ENCODE measurements at places on chromosomes 11 and 22.

DNA sequence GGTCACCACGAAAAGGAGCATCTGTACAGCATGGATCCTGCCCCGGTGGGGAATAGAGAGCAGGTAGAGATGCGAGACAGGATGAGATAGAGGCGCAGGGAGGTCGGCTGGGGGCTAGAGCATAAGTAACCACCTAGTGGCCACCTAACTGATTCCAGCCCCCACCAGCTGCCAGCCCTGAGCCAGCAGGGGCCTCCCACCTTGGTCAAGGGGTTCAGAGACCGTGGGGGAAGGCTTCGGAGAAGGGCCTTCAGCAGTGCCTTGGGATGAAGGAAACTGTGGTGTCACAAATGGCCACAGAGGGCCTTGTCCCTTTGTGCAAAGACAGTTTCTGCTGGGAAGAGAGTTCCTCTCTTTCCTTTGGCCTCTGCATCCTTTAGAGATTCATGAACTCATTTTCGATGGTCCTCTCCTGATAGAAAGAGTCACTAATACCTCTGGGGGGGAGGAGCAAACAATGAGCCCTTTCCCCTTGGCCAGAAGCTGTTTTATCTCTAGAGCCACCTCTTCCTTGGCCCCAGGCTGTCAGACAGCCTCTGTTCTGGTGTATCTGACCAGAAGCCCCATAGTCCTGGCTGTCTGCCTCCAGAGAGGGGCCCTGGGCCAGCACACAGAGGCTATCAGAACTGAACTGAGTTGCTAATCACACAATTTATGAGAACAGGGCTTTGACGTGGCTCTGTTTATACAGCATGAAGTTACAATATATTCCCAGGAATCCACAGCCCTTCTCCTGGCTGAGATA lies 146.0 kb downstream of the PARVA start:
- no peak for DNase-seq

DNA sequence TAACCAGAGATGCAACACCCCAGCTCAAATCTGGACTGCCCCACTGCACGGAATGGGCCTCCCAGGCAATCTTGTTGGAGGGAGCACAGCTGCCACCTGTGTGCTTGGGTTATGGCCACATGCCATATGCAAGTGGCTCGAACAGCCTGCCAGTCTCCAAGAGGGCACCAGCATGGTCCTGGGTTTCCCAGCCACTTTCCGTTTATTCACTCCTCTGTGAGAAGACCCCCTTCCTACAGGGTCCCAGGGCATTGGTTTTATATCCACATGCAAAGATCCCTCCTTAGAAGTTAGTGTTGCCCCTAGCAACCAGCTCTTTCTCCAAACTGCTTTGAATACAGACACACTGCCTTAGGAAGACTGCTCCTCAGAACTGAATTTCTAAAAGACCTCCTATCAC lies 487.8 kb downstream of the BUD13 start:
- no peak for DNase-seq

DNA sequence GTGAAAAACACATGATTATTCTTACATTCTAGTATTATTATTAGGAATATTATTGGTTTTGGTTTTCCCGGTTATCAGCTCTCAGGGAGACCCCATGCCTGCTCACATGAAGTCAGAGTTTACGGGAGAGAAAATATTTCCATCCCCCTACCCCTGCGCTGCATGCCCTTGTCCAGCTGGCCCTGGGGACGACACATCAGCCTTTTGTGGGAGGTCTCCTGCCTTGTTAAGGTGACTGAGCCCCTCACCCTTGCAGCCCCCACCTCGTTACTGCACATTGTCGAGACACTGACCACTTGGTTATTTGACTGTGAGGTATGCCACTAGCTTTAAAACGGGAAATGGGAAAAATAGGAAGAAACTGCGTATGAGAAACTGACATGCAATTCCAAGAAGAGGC lies 63.0 kb downstream of the PARVG start:
- no peak for DNase-seq

DNA sequence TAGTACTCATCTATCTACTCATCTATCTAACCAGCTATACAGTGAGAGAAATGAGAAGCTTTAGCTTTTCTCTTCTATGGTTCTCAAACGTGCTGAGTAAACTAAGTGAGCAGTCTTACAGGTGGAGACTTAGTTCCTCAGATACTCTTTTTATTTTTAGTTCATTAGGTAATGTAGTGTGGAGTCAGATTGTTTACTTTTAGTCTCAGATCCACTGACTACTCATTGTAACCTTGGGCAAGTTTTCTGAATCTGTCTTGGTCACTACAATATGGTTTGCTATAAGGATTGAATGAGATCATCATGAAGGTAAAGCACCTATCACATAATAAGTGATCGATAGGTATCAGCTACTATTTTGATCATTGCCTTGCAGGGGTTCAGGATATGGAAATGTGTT lies 160.1 kb downstream of the RAB38 start:
- DNase-seq: no peak

DNA sequence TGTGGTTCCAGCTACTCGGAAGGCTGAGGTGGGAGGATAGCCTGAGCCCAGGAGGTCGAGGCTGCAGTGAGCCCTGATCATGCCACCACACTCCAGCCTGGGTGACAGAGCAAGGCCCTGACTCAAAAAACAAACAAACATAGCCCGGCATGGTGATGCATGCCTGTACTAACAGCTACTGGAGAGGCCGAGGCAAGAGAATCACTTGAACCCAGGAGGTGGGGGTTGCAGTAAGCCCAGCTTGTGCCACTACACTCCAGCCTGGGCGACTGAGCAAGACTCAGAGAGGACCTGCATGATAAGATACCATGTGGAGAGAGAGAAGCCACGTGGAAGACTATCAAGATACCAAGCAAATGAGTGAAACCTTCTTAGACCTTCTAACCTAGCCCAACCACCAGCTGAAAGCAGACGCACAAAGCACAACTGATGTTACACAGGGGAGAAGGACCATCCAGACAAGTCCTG lies 36.1 kb downstream of the AMBRA1 start:
- DNase-seq: no peak

DNA sequence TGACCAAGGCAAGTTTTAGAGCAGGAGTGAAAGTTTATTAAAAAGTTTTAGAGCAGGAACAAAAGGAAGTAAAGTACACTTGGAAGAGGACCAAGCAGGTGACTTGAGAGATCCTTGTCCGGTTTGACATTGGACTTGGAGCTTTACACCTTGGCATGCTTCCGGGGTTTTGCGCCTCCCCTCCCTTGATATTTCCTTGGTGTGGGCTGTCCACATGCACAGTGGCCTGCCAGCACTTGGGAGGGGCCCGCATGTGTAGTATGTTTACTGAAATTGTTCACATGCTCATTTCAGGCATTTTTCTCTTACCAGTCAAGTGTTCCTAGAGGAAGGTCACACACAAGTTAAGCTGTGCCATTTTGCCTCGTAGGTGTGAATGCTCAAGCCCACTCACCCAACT lies 19.0 kb upstream of the THRSP start:
- no peak for DNase-seq

DNA sequence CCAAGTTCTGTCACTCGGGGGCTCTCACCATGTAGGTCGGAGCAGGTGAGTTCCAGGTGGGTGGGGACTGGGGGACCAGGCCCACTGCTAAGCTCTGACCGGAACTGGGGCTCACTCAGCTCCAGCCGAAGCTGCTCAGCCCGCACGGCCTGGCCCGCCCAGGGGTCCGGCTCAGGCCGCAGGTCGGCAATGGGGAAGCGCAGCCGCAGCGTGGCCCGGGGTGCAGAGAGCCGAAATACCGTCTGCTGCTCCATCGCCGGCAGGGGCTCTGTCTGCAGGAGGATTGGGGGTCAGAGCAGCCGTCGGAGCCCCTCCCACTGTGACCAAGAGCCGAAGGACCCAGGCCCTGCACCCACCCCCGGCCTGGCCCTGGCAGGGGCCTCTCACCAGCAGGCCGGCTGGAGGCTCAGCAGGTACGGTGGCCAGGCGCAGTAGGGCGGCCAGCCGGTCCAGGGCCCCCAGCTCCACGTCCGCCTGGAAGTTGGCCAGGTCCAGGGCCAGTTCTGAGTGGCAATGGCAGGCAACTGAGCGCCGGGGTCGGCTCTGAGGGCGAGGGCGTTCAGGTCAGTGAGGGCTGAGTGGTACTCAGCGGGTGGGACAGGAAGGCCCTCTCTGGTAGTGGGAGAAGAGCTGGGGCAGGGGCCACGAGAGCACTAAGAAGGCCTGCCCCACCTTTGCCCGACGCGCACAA lies 7.2 kb downstream of the ATG2A start:
- no peak for DNase-seq
